Hypothalamus (tissue), 51 donors: ENCODE measurements at places on chromosomes 13 and 19.

GRCh38 chr13:50521831-50522149 lies 321.7 kb downstream of the DLEU7 start:
- DNase-seq: no peak

GRCh38 chr19:11324079-11324661 lies 15.3 kb downstream of the RAB3D start:
- DNase-seq: peak; percentile 10

GRCh38 chr13:40996426-40997092 lies 22.6 kb downstream of the ELF1 start:
- no peak for DNase-seq

GRCh38 chr13:42654722-42655121 lies 80.8 kb downstream of the TNFSF11 start:
- DNase-seq: no peak

GRCh38 chr13:97433727-97434396 lies at the start of gene RAP2A:
TSS of gene RAP2A (plus strand) at chr13:97434169. CDS start at chr13:97434471, 302 bp downstream.
- peak; percentile 84 for DNase-seq

DNA sequence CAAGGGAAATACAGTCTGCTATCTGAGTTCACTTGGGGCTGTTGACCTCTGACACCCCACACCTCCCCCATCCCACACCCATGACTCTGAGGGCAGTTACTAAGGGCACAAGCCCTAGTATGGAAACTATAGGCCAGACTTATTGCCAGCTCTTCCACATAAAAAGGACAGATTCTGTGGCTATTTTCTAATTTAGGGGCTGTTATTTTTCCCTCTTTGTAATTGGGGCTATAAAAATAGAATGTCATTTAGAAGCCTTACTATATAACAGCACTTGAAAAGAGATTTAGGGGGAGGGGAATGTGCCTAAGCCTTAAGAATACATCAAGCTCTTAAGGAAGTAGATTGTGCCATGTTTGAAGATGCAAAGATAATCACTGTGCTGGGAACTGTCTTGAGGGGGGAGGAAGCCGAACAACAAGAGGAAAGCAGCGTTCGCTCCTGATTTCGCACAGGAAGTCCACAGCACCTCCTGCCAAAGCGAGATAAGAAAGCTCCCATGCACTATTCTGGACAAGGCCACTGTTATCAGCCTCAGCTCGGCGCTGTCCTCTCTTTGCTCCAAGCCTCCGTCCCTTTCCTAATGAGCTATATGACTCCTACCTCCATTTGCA lies 86.6 kb downstream of the FLT1 start:
- no peak for DNase-seq

DNA sequence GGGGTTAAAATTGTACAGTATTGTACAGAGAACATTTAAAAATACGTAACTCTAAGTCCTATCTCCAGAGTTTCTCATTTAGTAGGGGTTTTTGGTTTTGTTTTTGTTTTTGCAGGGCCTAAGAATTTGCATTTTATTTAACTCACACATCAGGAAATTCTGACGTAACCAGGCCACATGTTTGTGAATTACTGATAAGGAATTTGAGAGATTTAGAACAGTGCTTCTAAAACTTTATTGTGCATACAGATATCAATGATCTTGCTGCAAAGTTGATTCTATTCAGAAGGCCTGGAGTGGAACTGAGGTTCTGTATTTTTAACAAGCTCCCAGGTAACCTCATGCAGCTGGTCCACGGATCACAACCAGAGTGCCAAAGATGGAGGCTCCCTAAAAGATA lies 49.3 kb downstream of the LIG4 start:
- DNase-seq: no peak
